ENCODE measurements at places on chromosomes 13 and 19. TPM values are rescaled to one million over a fixed set of nuclear protein-coding genes. Genes with fewer than 3 reads are reported as not detected.

GRCh38 chr13:38017320-38017719, 147.7 kb upstream of the TRPC4 start:
- DNase-seq = no peak

- DNase-seq = peak; percentile 89
Measured at GRCh38 chr13:27339299-27339698, 68.7 kb downstream of the RASL11A start.

GRCh38 chr13:49627831-49628652, at the start of gene ARL11:
ARL11 (plus strand) TSS chr13:49628507; CDS start chr13:49630448, 1,941 bp downstream.
- peak; percentile 90 for DNase-seq

- DNase-seq = peak; percentile 21
Measured at GRCh38 chr19:53101518-53101917, 1.7 kb downstream of the ZNF160 start.

FGF14 gene
- not detected for total RNA-seq

NFIC gene
- 1.3 TPM for total RNA-seq

EFNB2 gene
- 10.9 TPM for total RNA-seq

Measured in GM23338 (cell line).